Islet precursor cell (in vitro differentiated cells): ENCODE measurements at places on chromosomes 2 and 18.
A peak's percentile ranks its signal among the peaks of the same experiment; 100 is the strongest.

DNA sequence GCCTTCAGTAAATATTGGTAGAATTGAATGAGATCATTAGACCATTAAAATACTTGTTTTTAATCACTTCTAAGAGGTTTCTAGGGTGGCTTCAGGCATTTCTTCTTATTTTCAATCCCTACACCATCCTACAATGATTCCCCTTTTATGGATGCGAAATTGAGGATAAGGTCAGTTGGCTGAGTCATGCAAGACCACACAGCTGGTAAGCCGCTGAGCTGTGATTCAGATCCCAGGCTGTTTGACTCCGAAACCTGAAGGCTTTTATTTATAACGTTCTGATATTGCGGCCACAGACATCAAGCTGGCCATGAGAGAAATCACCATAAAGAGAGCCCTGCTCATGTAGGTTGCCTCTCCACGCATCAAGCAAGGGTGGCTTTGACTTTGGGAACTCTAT lies 133.4 kb downstream of the VAPA start:
- DNase-seq, result no peak

GRCh38 chr2:231228223-231228622 lies 29.8 kb downstream of the ARMC9 start:
- peak; percentile 75 for DNase-seq

- DNase-seq, result no peak
Measured at GRCh38 chr2:233674314-233674713, 2.6 kb downstream of the UGT1A9 start.

DNA sequence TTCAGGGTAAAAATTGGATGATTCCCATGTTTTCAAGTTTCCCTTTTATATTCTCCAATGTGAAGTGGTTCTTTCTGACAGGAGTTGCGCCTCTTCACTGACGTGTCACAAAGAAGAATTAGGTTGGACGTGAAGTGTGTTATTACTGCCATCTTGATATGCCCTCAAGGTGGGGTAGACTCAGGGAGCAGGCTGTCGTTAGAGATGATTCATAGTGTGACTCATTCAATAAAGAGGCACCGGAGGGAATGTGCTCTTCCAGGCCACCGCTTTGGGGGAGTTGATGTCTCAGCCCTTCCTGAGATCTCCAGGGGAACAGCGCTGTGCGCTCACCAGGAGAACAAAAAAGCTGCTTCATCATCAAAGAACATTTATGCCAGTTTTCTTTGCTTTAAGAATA lies 3.6 kb upstream of the DGKD start:
- peak; percentile 91 for DNase-seq

GRCh38 chr2:47249931-47250330 lies 94.8 kb upstream of the STPG4 start:
- DNase-seq, result no peak

DNA sequence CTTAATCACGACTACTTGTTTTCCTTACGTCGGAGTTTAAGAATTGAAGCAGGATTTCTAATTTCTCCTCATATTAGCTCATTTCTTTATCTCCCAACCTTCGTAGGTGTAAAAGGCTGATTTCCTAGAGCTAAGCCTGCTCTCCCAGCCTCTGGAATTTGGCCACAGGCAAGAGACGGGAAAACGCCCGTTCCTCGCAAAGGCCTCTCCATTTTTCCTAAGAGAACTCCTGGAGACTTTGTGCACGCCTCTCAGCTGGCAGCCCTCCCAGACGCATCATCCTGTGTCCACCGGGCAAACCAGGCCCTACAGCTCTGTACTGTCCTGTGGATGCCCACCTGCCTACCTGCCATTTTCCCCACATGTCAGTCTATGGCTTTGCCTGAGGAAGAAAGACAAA lies 106.3 kb downstream of the FTCDNL1 start:
- no peak for DNase-seq

- no peak for DNase-seq
Measured at GRCh38 chr18:48869591-48869990, 81.2 kb downstream of the SMAD7 start.

- DNase-seq, result no peak
Measured at GRCh38 chr2:144256996-144257707, 262.8 kb downstream of the ZEB2 start.

- DNase-seq, result peak; percentile 92
Measured at GRCh38 chr2:138615257-138615656, 113.7 kb downstream of the SPOPL start.

- no peak for DNase-seq
Measured at GRCh38 chr18:36212301-36213171, 25.2 kb downstream of the MOCOS start.

DNA sequence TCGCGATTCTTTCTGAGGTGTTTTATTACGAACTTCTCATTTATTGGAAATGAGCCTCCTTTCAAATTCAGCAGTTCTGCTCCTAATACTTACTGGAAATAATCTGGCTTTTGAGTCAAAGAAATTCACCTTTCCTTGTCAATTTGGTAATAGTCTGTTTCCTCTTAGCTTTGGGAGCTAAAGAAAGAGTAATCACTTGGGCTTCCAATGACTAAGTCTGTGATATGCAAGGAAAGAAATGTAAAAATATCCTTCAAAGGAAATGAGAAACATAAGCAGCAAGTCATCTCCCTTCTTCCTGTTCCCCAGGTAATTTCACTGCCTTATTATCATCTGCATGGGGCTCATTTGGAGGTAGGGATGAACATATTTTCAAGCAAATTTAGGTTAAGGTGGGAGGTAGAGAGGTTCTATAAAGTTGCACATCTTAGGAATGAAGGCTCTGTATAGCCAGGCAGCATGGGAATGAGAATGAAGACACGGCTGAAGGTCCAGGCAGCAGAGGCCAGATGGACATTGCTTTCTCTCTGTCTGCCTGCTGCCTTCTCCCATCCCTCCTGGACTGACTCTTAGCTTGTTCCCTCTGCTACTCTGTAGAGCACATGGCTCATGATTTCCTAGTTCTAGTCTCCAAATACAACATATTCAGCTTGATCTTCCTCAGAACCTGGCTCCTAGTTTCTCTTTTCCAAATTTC lies 1.0 kb downstream of the SPP2 start:
- DNase-seq, result no peak

DNA sequence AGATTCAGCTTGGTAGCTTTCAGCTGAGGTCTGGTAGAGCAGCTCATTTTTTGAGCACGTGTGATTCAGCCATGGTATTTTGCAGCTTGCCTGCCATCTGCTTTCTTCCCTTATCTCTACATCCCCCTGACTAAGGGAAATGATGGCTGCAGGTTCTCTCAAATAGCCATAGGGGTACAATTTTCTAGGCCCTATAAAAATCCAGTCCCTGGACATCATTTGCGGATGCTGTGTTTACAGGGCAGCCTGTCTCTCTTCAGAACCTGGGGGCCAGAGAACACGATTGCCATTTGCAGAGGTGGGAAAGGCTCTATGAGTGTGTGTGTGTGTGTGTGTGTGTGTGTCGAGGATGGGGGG lies 442.7 kb upstream of the MEIS1 start:
- peak; percentile 76 for DNase-seq

DNA sequence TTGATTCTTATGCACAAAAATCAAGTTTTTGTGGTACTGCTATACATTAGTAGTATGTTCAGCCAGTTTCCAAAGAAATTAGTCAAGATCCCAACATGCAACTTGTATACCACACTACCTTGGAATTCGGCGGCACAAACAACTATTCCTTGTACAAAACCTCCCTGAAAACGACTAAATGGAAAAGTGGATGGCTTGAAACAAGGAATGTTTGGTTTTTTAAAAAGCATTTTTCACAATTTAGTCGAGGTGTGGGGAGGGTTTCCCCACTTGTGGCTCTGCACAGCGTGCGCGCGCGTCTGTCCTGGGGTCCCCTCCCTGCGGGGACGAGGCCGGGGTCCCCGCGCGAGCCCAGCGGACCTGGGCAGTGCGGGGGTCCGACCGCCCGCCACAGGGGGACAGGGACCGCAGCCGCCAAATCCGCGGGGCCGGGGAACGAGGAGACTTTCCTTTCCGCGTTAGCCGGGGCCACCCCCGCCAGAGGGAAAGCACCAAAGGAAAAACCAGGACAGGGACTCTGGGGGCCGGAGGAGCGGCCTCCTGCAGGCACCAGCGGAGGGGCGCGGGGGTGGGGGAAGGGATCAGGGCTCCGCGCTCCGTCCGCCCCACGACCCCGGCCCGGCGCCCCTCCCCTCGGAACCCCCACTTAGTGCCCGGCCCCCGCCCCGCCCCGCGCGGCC lies 534 bp upstream of the SOCS6 start:
- DNase-seq, result peak; percentile 75

GRCh38 chr2:15115776-15116175 lies 445.4 kb downstream of the NBAS start:
- DNase-seq, result no peak

- no peak for DNase-seq
Measured at GRCh38 chr2:195711478-195711877, 54.5 kb downstream of the SLC39A10 start.

DNA sequence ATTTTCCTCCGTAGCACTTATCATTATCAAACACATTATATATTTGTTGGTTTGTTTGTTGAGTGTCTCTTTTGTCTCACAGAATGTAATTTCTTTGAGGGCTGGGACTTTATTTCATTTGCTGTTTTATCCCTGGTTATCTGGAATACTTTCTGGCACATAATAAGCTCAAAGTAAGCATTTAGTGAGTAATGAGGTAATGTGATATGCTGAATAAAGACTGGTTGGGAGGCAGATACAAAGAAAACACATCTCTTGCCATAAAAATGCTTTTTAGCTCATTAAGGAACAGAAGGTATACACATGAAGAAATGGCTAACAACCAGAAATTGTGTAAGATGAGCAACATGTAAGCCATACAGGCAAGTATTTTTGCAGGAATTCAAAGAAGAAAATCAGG lies 1411.8 kb downstream of the LRP1B start:
- DNase-seq, result no peak

GRCh38 chr18:23716966-23717365 lies 27.7 kb downstream of the LAMA3 start:
- no peak for DNase-seq

DNA sequence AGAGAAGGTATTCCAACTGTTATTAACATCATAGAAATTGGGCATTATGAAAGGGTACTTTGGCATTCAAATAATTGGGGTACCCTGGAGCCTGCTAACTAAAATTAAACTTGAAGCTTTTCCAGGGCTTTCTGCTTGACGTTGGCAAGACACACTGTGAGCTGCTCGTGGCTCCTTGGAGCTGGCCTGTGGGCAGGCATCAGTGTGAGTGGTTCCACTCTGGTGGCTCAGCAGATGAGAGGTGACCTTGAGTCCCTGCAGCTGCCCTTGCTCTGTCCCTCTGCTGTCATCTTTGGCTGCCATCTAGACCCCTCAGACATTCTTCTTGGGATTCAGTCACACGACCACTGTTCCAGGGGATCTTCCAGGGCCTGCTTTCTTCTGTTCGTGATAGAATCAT lies 6.7 kb downstream of the CNNM3 start:
- DNase-seq, result no peak

DNA sequence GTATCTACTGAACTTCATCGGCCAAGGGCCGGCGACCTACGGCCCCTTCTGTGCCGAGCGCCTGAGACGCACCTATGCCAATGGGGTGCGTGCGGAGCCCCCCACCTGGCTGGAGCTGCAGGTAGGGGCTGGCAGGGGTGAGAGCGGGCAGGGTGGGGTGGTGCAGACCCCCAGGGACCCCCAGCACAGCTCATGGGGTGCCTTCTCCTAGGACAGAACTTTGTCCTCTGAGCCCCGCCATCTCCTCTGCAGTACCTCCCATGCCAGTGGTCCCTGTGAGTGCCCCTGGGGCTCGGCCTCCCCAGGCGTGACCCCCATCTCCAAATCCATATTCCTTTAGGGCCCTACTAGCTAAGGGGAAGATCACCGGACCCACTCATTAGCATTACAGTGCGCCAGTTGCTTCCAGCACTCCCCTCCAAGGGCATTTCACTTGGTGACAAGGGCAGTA lies 23.9 kb upstream of the GPR17 start:
- peak; percentile 37 for DNase-seq

DNA sequence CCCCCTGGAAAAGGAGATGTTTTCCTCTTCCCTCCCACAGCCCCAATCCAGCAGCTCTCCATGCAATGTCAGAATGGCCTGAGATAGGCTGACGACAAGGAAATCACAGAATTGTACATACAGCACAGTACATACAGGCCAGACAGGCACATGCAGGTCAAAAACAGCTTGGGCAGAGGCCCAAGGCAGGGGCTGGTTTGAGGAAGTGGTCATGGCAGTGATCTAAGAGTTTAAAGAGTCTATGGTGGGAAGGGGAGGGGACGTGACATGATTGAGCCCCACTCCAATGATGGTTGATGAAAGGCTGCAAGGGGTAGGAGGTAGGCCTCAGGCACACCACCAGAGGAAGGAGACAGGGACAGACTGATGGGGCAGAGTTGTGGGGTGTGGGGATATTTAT lies 4.3 kb downstream of the DCTN1 start:
- no peak for DNase-seq

DNA sequence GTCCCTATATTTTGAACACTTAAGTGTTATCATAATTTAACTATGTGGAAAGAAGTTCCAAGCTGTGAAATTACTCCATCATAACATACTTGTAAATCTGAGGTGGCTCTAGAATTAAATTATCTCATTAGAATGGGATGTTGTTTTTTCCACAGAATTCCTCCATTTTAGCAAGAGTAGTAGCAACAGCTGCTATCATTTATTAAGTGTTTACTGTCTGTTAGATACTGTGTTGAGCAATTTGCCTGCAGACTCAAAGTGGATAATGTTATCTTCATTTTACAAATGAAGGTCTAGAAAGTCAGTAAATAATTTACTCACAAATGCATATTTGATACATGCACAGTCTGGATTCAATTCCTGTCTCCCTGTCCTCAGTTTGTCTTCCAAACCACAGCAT lies 504.8 kb upstream of the NRP2 start:
- no peak for DNase-seq

- DNase-seq, result no peak
Measured at GRCh38 chr2:86785456-86785855, 5.3 kb downstream of the CD8A start.

- DNase-seq, result peak; percentile 98
Measured at GRCh38 chr2:1707771-1708418, 36.4 kb downstream of the PXDN start.

- DNase-seq, result no peak
Measured at GRCh38 chr2:219207134-219207883, 727 bp downstream of the ZFAND2B start.
